Upper lobe of left lung (tissue), 6 donors: ENCODE measurements at places on chromosomes 3 and 15. TPM values are rescaled to one million over a fixed set of nuclear protein-coding genes. Genes with fewer than 3 reads are reported as not detected.

- no peak for DNase-seq
Observed at GRCh38 chr15:83210619-83211018, 3.0 kb upstream of the HDGFL3 start.

- DNase-seq = no peak
Observed at GRCh38 chr3:150936693-150937092, 31.5 kb upstream of the MINDY4B start.

DNA sequence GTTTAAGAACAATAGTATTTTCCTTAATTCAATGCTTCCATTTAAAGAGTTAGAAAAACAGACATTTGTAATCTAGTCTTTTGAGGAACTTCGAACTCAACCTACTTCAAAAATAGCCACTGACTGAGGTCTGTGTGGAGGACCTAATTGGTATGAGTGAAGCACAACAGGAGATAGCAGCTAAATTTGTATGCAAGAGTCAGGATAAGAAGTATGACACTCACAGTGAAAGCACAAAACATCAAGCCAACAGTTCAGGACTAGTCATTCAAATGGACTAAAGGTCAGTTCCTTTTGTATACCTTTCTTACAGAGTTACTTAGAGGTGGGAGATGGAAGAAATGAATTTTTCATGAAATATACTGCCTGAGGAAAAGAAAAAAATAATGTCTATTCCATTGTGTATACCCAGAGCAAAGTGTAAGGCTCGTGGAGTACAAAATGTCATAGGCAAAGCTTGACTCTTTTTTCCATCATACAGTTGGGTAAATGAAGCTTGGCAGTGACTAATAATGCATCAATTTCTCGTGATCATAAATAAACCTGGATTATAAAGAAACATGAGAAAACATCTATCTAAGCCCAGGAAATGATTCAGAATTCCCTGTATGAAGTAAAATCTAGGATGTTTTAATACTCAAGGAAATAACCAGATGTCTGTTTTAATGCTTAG is 1005.2 kb upstream of the CADM2 start:
- no peak for DNase-seq

GRCh38 chr3:62615258-62615849 is 242.0 kb upstream of the FEZF2 start:
- no peak for DNase-seq

GRCh38 chr3:135453326-135453725 is 512.2 kb upstream of the PPP2R3A start:
- DNase-seq = no peak

- peak; percentile 91 for DNase-seq
Observed at GRCh38 chr3:129315223-129315997, 36.7 kb downstream of the HMCES start.

DNA sequence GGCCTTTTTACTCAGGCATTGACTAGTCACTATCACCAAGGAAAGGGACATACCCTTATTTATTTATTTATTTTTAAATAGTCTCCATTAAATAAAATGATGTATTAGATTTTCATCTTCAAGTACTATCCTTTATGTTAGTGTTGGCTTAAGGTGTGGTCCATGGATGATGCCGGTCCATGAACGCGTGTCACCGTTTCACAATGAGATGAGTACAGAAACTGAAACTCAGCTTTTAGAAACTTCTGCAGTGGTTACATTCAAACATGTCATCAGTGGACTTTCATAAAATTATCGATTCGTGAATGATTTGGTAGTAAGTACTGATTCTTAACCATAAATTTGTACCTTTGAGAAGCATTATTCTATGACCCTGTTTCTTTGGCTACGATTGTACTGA is 166.6 kb downstream of the SATB1 start:
- DNase-seq = no peak

DNA sequence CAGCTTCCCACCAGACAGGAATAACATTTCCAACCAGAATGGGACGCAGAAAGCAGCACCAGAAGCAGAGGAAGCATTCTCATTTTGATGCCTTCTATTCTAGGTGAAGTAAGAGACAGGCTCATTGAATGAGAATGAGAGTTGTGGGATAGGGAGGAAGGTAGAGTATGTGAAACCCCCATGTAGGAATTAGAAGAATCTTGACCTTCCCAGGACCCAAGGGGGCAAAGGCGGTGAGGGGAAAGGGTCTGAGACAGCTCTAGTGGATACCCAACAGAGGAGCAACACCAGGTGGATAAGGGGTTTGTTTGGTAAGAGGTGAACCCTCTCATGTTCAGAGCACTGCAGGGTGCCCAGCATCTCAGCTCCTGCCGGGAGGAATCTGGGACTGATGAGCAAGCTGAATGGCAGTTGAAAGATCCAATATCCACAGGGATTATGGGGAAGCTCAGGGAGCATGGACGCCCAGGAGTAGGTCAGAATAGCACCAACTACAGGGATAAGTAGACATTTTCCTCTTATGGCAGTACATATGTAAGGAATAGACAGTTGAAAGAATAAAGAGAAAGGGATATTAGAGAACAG is 77.0 kb downstream of the PLCL2 start:
- DNase-seq = no peak

DNA sequence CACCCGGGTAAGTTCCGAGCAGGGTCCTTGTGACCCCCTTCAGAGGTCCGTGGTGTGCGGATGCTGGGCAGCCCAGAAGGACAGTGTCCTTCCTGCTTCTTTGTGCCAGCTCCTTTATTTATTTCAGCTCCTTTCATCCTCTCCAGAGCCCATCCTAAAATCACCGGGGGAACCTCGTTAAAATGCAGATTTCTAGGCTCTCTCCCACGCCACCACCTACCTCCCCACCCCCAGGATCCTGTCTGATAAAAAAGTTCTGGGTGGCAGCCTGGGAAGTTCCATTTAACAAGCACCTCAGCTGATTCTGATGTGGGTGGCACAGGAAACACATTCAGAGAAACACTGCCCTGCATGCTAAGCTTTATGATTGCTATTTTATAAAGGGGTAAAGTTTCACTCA is 12.5 kb upstream of the IGF1R start:
- no peak for DNase-seq

DNA sequence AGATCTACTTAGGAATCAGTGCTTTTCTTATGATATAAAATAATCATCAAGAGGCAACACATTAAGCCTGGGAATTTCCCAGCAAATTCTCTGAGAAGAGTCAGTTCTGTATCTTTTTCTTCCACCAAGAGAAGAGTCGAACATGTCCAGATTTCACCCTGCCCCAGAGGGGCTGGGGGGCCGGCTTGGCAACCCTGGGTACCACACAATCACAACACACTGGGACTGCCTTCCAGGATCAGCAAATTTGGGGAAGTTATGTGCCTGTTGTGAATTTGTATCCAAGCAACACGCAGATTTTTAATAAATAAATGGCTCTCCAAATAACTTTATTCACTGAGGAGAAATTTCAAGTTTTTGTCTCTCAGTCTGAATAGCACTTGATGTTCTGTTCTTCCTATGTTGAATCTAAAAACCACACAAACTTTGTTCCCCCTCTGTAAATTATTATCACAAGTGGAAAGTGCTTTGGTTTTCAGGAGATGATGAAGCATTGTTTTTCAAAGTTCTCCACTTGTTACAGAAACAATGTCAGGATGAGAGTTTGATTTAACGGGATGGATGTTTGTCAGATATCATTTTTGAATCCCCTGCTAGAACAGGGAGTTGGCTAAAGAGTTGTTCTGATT is 357.2 kb downstream of the ZNF385D start:
- DNase-seq = no peak

GRCh38 chr3:157961665-157962064 is 144.6 kb downstream of the SHOX2 start:
- no peak for DNase-seq

DNA sequence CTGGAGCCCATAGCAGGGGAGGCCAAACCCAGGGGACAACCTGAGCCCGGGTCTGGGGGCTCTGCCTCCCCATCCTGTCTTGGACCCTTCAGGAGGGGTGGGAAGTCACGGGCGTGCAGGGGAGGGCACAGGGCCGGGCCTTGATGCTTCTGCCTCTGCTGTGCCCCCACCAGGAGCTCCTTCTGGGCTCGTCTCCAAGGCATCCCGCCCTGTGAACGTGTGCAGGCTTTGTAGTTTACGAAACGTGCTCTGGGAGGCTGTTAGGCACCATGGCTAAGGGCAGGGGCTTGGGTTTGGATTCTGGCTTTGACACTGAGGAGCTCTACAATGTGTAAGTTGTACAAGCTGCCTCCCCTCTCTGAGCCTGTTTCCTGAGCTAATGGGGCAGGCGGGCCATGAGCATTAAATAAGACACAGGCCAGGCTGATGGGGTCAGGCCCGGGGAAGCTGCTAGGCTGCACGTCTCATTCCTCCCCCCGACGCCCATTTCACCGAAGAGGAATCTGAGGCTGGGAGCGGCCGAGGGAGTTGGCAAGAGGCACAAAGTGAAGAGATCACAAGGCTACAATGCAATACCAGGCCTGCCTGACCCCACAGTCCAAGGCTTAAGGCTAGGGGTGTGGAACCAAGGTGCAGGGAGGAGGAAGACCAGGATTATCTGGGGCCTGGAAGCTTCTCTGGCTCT is 19.6 kb downstream of the PLXND1 start:
- DNase-seq = peak; percentile 68

Gene WDR6
- 147 TPM for total RNA-seq

Gene HAUS2
- total RNA-seq = 17.4 TPM

Gene ADCY5
- 23.0 TPM for total RNA-seq

Gene REC114
- total RNA-seq = not detected
